ENCODE measurements at places on chromosomes 6 and 20.

GRCh38 chr6:98056955-98057354 is 773.9 kb upstream of the MMS22L start:
- no peak for DNase-seq

- no peak for DNase-seq
Measured at GRCh38 chr20:59019217-59019616, at the start of gene TUBB1. TUBB1 (plus strand) TSS chr20:59019429; CDS start chr20:59019523, 94 bp downstream.

DNA sequence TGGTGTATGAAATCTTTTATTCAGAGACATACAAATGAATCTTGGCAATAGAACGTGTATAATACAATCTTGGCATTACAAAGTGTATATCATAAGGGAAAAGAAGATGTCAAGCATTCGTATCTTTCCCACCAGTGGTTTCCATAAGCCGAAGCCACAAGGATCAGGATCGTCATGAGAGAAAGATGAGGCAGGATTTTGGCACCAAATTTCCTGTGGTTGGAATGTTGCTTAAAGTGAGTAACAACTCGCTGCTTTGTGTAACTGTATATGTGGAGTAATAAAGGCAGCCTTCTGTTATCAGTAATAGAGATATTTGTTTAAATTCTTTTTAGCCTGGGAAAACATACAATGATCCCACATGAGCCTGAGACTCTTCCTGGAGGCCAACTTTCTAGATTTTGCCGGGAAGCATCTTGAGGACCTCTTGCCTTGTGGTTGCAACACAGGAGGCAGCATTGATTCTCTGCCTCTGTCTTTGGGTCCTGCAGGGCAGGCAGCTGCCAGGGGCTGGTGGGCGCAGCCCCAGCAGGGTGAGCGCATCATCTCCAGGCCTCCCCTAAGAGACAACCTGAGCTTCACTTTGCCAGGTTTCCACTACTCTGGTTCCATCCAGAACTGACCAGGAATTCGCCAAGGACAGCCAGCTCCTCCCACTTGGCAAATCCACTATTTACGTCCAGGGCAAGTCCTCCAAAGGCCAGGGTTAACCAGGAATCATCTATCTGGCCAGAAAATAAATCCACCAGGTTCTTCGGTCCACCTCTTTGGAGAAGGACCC is 230.9 kb upstream of the SULF2 start:
- DNase-seq = peak; percentile 73

DNA sequence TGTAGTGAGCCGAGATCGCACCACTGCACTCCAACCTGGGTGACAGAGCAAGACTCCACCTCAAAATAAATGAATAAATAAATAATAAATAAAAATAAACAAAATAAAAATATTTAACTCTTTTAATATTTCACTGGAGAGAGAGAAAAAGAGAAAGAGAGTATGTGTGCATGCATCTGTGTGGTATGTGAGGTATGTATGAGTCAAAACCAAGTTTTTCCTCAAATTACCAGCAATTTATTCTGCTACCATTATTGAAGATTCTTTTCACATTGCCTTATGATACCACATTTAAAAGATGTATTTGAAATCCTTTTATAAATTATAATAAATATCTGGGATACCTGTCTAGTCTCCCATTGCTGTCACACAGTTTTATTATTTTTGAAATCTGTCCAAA is 122.1 kb downstream of the CD164 start:
- DNase-seq = no peak

DNA sequence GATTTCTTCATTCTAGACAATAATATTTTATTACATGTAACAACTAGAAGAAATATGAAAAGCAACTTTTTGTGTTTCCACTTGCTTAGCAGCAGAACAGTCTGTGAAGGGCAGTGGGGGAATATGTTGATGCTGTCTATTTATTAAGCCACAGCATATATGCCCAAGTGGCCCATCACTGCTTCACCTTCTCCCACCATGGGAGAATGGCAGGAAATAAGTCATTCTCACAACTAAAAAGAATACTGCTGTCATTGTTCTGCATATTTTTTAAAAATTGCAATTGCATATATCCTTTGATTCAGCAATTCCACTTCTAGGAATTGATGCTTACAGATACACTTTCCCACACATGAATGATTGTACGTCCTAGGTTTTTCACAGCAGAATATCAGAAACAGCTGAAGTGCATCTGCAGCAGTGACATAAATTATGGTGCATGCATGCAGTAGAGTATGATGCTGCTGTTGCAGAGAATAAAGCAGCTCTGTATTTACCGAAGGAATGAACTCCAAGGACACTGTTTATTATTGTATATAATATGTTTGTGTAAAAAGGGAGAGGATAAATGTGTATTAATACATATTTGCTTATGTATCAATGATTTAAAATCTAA is 26.8 kb downstream of the KIF3B start:
- DNase-seq = no peak

GRCh38 chr6:57303931-57304681 is 13.3 kb upstream of the PRIM2 start:
- DNase-seq = peak; percentile 43

DNA sequence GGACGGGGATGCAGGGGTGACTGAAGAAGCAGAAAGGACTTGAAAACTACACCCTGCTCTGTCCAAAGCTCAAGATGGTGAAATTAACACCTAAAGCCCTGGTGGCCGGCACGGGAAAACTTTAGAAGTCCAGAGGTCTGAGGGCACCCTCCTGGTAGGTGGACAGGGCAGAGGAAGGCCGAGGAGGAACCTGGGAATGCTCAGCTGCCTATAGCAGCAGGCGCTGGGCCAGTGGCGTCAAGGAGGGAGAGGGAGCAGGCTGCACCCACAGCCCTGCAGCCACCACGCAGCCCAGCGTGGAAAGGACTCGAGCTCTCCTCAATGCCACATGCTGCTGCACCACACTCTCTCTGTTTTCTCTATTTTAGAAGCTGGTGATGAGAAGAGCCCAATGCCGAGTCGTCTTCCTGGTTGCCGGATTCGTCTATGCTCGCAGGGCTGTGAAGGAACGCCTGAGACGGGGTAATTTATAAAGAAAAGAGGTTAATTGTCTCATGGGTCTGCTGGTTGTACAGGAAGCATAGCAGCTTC is 248.3 kb upstream of the AFDN start:
- DNase-seq = no peak

GRCh38 chr6:142138876-142139275 is 6.2 kb downstream of the GJE1 start:
- no peak for DNase-seq

DNA sequence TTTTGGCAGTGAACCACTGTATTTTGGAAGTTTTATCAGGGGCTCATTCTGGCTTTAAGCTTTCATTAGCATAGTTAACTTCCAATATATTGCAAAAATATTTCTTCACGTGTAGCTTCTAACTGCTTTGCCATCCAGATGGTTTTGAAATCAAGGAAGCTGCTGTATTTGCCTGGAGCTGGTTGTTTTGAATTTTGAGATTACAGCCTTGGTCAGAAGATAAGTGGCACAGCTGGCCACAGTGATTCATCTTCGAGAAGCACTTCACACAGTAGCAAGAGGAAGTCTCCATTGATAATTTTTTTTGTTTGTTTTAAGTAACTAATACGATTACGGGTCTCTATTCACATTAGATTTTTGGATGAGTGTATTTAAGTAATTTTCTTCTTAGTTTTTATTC is 3.8 kb downstream of the APCDD1L start:
- no peak for DNase-seq

DNA sequence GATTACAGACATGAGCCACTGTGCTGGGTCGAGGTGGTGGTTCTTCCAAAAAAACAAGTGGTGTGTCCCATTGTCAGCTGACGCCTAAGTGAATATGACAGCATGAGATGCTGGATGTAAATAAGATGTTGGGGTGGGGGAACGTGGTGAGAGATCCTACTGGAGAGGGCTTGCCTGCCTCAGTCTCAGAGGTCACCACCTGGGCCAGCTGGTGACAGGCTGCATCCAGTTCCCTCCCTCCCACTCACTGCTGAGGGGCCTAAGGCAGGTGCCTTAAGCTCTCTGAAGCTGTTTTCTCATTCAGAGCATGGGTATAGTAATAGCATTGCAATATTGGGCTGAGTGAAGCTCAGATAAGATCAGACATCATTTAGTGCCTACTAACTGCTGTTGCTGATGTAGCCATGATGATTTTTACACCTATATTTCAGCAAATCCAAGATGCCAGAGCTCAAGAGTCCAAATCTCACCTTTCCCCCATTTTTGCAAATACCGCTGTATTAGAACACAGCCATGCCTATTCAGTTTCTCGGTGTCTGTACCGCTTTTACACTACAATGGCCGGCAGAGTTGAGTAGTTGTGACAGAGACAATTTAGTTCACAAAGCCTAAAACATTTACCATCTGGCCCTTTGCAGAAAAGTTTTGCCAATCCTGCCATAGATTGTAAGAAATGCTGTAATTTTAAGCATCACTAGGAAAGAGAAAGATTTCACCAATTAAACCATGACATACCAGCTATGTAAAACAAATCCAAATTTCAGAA is 171.3 kb downstream of the ANKRD60 start:
- peak; percentile 83 for DNase-seq

GRCh38 chr20:34578025-34578424 is 19.5 kb downstream of the MAP1LC3A start:
- no peak for DNase-seq

- no peak for DNase-seq
Measured at GRCh38 chr6:28720357-28721231, 194.9 kb downstream of the GPX5 start.

- DNase-seq = peak; percentile 35
Measured at GRCh38 chr6:161038229-161039031, 46.9 kb downstream of the MAP3K4 start.

GRCh38 chr20:19743640-19743995 is 14.4 kb upstream of the RIN2 start:
- no peak for DNase-seq

DNA sequence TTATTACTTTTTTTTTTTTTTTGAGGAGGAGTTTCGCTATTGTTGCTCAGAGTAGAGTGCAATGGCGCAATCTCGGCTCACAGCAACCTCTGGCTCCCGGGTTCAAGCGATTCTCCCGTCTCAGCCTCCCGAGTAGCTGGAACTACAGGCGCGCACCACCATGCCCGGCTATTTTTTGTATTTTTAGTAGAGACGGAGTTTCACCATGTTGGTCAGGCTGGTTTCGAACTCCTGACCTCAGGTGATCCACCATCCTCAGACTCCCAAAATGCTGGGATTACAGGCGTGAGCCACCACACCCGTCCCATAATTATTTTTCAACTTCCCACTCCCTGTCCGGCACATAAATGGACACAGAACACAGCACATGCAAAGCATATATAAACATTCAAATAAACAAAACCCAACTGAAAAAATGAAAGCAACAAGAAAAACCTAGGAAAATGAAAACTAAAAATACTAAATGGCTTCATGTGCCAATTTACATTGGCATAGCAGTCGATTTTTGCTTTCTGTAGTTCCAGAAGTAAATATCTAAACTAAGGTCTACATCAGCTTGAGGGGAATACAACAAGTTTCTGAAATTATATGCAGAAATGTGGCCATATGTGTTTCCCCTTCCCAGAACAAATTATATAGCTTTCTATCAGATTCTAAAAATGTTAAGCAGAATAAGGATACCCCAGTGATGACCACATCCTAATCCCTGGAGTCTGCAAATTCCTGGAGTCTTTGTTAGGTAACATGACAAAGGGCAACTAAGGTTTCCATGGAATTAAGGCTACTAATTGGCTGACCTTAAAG is 113.9 kb downstream of the HFE start:
- peak; percentile 29 for DNase-seq

DNA sequence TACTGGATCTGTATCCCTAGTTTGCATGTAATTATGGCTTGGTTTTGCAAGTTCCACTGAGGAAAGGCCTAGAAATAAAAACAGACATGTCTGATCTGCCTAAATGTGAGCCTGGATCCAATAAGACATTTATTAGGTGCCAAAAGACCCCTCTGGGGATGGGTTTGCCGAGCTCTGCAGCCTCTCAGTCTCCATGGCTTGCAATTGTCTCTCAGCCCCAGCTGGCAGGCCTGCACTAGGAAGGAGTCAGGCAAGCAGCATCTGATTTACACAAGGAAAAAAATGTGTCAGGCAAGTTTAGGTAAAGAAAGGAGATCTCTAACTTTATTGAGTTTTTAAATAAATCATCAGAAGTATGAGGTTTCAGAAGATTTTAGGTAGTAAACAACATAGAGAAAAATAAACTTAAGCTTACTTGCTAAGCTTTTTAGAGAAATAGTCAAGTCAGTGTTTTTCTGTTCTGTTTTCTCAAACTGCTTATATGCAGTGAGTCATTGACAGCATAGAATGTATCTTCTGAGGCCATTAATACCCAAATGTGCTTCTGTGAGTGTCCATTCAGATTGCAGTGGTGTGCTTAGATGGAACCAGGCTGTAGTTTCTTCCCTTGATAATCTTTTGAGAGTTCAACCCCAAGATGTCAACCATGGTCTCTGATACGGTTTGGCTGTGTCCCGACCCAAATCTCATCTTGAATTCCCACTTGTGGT is 121.0 kb downstream of the FHL5 start:
- no peak for DNase-seq

- no peak for DNase-seq
Measured at GRCh38 chr6:165641672-165642156, 21.3 kb downstream of the PDE10A start.

- DNase-seq = no peak
Measured at GRCh38 chr6:28531479-28532128, 5.9 kb downstream of the GPX5 start.

GRCh38 chr6:43682724-43683429 is 4.7 kb downstream of the MRPS18A start:
- DNase-seq = no peak

GRCh38 chr6:7730001-7730783 is 4.3 kb downstream of the BMP6 start:
- DNase-seq = no peak

DNA sequence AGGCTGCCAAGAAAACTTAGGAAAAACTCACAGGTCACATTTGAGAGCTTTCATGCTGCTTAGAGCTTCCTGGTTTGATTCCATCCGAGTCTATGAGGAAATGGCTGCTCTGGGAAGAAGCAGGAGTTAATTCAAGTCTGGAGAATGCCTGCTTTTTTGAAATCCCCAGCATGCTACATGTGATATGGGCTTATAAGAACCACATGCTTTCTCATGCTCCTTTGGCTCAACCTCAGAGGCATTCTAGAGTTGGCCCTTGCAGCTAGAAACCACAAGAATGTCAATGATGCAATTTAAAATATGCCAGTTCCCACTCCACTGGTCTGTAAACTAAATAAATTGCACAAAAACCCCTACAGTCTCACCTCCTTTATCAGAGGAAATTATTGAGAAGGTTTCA is 142.9 kb upstream of the OLIG3 start:
- peak; percentile 70 for DNase-seq

DNA sequence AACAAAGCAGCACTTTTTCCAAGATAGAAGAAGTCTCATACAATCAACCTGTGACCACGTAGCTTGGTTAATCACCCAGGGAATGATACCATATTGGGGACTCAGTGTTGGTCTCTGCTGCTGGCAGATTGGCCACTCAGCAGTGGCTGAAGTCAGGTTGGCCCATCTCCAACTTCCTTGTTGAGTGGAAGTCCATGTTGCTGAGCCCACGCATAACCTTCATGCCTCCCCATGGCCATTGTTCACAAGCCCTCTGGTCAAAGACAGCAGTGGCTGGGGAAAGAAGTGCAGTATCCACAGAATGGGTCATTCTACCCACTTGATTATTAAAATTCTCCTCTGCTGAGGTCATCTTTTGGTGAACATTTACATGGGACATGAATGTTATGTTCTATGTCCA is 38.5 kb downstream of the PKIB start:
- DNase-seq = no peak
